ENCODE measurements at places on chromosomes 1 and 21. TPM values are rescaled to one million over a fixed set of nuclear protein-coding genes. Genes with fewer than 3 reads are reported as not detected.

The E2F2 gene
- 0.96 TPM for total RNA-seq

The OR2L3 gene
- not detected for total RNA-seq

The REN gene
- not detected for total RNA-seq

The TP73 gene
- not detected for total RNA-seq

- H3K36me3 ChIP-seq: no peaks in the 10 kb centered on the region
- H3K4me1 ChIP-seq: no peaks in the 10 kb centered on the region
- H3K27ac ChIP-seq: no peak overlapping the region
- no peaks in the 10 kb centered on the region for H3K27me3 ChIP-seq
- H3K4me3 ChIP-seq: no peak overlapping the region
Measured at GRCh38 chr1:201218409-201218808, 27.8 kb downstream of the IGFN1 start.

DNA sequence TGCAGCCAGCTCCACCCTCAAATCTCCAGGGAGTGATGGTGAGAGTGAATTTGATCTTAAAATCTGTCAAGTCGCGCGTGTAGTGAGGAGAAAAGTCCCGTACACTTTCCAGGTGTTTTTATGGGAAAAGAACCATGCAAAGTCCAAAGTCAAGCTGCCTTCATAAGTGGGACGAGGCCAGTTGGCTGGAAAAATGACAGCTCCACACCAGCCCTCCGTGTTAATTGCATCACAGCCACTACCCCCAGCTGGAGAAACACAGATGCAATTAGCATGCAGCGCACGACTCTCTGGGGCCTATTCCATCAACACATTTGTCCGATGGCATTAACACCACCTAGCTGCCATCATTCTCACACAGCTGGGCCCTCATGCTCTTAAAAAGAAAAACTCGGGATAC lies 68.4 kb downstream of the KLHDC7A start:
- H3K4me1 ChIP-seq: no peaks in the 10 kb centered on the region
- DNase-seq: no peak
- H3K27me3 ChIP-seq: no peaks in the 10 kb centered on the region
- no peak overlapping the region for H3K4me3 ChIP-seq

GRCh38 chr1:94636624-94637023 lies 95.1 kb upstream of the F3 start:
- H3K27me3 ChIP-seq: no peaks in the 10 kb centered on the region
- H3K4me3 ChIP-seq: no peak overlapping the region
- H3K36me3 ChIP-seq: no peaks in the 10 kb centered on the region
- no peak overlapping the region for H3K27ac ChIP-seq

DNA sequence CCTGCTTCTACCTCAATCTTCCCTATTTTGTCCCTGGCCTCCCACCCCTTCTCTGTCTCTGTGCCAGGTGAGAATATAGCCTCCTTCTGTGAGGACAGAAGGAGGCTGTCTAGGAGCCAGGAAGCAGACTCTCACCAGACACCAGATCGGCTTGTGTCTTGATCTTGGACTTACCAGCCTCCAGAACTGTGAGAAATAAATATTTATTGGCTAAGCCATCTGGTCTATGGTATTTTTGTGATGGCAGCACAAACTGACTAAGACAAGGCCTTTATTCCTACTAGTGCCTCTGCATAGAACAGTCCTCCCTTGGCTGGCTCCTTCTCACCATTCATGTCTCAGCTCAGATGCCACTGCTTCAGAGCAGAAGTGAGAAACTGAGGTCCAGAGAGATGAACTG lies 1.9 kb downstream of the GPN2 start:
- peaks cover 9% of the 10 kb centered on the region for H3K36me3 ChIP-seq
- no peak overlapping the region for H3K27ac ChIP-seq
- no peak overlapping the region for H3K4me3 ChIP-seq

DNA sequence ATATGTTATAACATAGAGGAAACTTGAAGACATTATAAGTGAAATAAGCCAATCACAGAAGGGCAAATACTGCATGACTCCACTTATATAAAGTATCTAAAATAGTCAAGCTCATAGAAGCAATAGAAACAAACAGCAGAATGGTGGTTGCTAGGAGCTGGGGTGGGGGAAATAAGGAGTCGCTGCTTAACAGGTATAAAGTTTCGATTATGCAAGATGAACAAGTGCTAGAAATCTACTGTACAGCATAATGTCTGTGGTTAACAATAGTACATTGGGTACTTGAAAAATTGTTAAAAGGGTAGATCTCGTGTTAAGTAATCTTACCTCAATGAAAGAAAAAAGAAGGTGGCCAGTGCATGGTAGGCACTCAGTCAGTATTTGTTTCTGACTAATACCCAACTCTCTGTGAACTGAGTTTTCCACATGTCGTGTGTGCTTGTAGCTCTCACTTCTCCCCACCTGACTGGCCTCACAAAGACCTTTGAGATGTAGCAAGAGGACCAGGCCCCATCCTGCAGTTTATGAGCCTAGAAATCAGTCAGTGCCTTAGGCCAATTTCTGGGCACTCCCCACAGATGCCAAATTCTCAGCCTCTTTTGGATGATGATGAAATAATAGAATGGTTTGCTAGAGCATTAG lies 14.7 kb upstream of the SPRR5 start:
- no peak for DNase-seq
- no peaks in the 10 kb centered on the region for H3K4me1 ChIP-seq
- no peak overlapping the region for H3K27ac ChIP-seq

DNA sequence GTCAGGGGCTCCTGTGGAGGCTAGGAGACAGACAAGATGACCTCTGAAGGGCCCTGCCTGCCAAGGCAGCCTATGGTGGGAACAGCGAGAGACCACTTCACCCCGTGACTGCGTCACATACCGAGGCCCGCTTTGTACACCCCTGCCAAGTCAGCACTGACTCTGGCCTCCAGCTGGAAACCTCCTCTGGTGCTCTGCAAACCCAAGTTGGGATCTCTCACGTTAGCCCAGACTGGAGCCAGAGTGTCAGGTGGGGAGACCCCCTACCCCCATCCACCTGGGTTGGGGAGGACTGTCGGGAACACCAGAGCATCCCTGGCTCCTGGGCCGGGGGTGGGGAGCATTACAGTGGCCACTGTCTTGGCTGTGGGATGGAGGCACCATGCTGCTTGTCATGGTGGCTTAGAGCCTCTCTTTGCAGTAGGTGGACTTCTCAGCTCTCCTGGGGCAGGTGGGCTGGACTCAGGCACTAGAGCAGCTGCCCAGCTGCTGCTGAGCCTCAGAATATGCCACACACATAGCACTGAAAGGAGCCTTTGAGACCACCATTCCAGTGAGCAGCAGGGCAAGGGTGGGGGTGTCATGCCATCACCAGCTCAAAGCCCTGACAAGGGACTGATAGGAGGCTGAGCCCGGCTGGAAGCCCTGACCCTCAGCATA lies 50.4 kb downstream of the ELK4 start:
- H3K4me3 ChIP-seq: no peak overlapping the region
- no peaks in the 10 kb centered on the region for H3K36me3 ChIP-seq
- no peak overlapping the region for H3K27ac ChIP-seq

DNA sequence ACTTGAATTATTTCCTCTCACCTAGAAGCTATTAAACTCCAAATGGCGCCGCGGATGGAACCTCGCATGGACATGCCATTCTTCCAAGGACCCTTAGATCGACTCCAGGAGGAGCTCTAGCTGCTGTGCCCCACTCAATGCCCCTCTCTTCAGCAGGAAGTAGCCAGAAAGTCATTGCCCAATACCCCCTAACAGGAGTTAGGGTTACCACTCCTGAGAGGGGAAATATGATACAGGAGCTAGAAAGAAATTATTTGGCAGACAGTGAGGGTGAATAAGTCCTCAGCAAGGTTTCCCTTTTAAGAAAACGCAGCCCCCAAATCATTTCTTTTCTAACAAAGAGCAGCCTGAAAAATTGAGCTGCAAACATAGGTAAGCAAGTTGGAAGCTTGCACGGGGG lies 28.6 kb downstream of the TFB2M start:
- no peak overlapping the region for H3K4me3 ChIP-seq
- no peak for DNase-seq
- H3K36me3 ChIP-seq: no peaks in the 10 kb centered on the region
- no peaks in the 10 kb centered on the region for H3K27me3 ChIP-seq
- no peak overlapping the region for H3K27ac ChIP-seq

DNA sequence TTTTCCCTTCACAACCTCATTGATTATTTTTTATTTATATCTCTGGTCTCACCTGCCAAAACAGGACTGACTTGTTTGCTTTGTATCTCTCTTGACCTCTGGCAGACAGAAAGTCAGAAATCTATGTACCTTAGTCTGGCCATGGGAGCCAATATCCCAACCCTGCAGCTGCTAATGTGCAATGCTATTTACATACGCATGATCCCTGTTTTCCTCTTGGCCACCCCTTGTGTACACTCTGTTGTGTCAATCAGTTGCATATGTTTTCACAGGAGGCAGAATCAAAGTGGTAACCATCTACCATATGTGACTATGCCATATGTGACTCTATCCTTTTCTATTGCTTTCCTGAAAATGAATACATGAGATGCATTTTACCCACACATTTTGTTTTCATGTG lies 688.8 kb downstream of the PLA2G4A start:
- no peak overlapping the region for H3K4me3 ChIP-seq
- no peak for DNase-seq
- no peaks in the 10 kb centered on the region for H3K27me3 ChIP-seq
- H3K4me1 ChIP-seq: no peaks in the 10 kb centered on the region
- no peaks in the 10 kb centered on the region for H3K36me3 ChIP-seq
- no peak overlapping the region for H3K27ac ChIP-seq

GRCh38 chr1:15282038-15282437 lies 35.0 kb downstream of the FHAD1 start:
- no peak overlapping the region for H3K4me3 ChIP-seq
- H3K4me1 ChIP-seq: no peaks in the 10 kb centered on the region
- DNase-seq: no peak
- no peaks in the 10 kb centered on the region for H3K36me3 ChIP-seq
- H3K27ac ChIP-seq: no peak overlapping the region

DNA sequence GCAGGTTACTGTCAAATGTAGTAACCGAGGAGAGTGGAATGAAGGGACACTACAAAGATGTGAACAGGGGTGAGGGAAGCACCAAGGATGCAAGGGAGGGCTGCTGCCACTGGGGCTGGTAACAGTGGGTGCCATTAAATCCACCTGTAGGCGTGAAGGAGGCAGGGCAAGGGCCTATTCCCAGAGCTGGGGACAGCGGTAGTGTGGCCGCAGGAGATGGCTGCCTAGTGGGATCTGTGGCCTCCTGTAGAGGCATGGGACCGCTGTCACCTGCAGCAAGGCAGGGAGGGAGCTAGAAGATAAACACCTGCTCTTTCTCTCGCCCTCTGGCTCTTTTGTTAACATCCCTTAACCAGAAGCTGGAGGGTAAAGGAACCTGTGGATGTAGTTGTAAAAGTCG lies 80.5 kb upstream of the CNIH3 start:
- no peaks in the 10 kb centered on the region for H3K27me3 ChIP-seq
- no peak for DNase-seq
- H3K27ac ChIP-seq: no peak overlapping the region

GRCh38 chr1:61149010-61149860 lies 66.9 kb downstream of the NFIA start:
- DNase-seq: no peak
- H3K4me3 ChIP-seq: no peak overlapping the region

- DNase-seq: peak; percentile 99
- H3K4me1 ChIP-seq: peaks cover 5% of the 10 kb centered on the region
- H3K27me3 ChIP-seq: no peaks in the 10 kb centered on the region
- H3K27ac ChIP-seq: peak within 1 kb of the TSS; percentile 100
- H3K4me3 ChIP-seq: peak within 1 kb of the TSS; percentile 99
Measured at GRCh38 chr1:23559136-23559984, at the start of gene ID3. ID3 (minus strand) TSS chr1:23559501; CDS start chr1:23559426, 75 bp downstream.

DNA sequence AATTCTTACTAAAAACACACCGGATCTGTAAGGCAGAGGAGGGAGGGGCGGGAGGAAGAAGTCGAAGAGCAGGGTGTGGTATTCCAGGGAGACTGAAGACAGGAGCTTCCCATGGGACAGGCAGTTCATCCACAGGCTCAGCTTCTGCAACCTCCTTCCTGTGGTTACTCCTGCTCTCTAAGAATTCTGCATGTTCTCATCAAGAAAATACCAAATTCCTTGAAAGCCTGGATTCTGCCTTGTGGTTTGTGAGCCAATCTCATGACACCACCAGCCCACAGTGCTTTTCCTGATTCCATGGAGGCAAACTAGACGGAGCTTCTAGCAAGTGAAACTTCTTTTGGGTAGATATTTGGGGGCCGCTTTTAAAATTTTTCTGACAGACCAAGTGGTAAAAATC lies 1.1 kb upstream of the ST6GALNAC3 start:
- H3K4me3 ChIP-seq: no peak overlapping the region
- peaks cover 5% of the 10 kb centered on the region for H3K4me1 ChIP-seq
- no peak for DNase-seq
- H3K27ac ChIP-seq: no peak overlapping the region
- H3K27me3 ChIP-seq: no peaks in the 10 kb centered on the region
- H3K36me3 ChIP-seq: no peaks in the 10 kb centered on the region

- H3K4me3 ChIP-seq: no peak overlapping the region
- H3K4me1 ChIP-seq: peaks cover 2% of the 10 kb centered on the region
- DNase-seq: no peak
- no peak overlapping the region for H3K27ac ChIP-seq
Measured at GRCh38 chr1:181018901-181019681, 3.6 kb downstream of the STX6 start.

DNA sequence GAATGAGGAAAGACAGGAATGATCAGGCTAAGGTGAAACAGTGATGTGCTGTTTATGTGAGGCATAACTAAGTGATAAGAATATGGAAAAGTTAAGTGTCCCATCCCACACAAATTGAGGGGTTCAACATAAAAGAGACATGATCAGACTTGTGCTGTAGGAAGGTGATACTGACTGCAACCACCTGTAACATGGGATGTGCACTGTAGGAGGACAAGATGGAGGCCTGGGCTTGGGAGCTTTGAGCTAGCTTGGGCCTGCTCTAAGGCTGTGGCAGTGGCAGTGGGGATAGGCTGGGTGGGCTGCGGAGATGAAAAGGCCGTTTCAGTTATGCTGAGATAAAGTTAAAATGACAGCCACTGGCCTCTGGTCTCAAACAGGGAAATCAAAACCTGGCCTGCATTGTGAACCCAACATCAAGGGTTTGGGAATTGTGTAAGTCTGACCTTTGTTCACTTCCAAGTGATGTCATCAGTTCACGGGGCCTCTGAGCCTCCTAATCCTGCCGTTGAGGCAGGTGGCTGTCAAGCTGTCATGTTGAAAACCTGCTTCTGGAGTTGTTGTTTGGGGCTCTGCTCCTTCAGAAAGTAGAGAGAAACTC lies 61.2 kb upstream of the TENT5C start:
- DNase-seq: no peak
- H3K27me3 ChIP-seq: no peaks in the 10 kb centered on the region
- H3K27ac ChIP-seq: no peak overlapping the region
- H3K4me1 ChIP-seq: no peaks in the 10 kb centered on the region
- H3K4me3 ChIP-seq: no peak overlapping the region
